Endothelial cell of umbilical vein (primary cell): ENCODE measurements at places on chromosomes 3 and 15. TPM values are rescaled to one million over a fixed set of nuclear protein-coding genes. Genes with fewer than 3 reads are reported as not detected.

GRCh38 chr15:68281008-68281407, 3.5 kb downstream of the FEM1B start:
- peak; percentile 33 for DNase-seq

DNA sequence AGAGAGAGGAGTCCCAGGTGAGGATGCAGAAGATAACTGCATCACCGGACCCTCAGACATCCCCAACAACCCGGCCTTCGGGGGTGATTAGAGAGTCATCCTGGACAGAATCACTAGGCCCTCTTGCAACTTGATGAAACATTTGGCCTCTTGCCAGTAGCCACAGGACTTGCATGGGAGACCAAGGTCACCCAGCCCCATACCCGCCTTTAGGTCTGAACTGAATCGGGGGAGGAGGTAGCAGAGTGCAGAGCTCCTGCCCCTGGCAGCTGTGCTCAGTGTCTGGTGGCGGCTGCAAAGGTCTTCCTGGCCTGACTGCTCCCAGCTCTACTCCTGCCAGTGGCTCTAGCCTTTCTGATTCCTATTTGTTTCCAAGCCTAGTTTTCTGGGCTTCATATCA, 12.4 kb downstream of the PIF1 start:
- DNase-seq = no peak

DNA sequence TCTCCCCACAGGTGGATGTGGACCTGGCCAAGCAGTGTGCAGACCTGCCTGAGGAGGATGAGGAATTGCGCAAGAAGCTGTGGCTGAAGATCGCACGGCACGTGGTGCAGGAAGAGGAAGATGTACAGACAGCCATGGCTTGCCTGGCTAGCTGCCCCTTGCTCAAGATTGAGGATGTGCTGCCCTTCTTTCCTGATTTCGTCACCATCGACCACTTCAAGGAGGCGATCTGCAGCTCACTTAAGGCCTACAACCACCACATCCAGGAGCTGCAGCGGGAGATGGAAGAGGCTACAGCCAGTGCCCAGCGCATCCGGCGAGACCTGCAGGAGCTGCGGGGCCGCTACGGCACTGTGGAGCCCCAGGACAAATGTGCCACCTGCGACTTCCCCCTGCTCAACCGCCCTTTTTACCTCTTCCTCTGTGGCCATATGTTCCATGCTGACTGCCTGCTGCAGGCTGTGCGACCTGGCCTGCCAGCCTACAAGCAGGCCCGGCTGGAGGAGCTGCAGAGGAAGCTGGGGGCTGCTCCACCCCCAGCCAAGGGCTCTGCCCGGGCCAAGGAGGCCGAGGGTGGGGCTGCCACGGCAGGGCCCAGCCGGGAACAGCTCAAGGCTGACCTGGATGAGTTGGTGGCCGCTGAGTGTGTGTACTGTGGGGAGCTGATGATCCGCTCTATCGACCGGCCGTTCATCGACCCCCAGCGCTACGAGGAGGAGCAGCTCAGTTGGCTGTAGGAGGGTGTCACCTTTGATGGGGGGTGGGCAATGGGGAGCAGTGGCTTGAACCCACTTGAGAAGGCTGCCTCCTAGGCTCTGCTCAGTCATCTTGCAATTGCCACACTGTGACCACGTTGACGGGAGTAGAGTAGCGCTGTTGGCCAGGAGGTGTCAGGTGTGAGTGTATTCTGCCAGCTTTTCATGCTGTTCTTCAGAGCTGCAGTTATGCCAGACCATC, 8.6 kb downstream of the VPS18 start:
- DNase-seq = no peak

- DNase-seq = no peak
Observed at GRCh38 chr3:46890132-46890531, 12.6 kb downstream of the PTH1R start.

DNA sequence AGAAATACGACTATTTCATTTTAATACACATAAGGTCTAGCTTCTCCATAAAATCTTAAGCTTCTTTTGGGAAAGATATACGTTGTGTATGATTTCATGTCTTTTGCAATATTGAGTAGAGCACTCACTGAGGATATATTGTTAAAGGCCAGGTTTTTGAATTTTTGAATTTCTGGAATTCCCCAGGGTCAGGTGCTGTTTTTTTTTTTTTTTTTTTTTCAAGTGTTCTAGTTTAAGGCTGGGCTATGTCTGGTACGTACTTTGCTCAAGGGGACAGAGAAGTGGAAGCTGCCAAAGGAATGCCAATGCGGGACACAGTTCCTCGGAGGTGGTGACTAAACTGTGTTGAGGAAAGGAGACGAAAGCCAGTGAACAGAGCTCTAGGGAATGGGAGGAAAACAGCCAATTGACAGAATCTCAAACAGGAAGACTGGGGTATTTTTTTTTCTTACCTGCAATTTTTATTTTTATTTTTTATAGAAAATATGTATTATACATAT, 510.5 kb upstream of the CBLB start:
- DNase-seq = no peak

GRCh38 chr3:30657914-30658313, 51.5 kb downstream of the TGFBR2 start:
- no peak for DNase-seq

- DNase-seq = no peak
Observed at GRCh38 chr3:176692199-176692965, 504.9 kb downstream of the TBL1XR1 start.

- DNase-seq = no peak
Observed at GRCh38 chr3:43055393-43055792, 50.5 kb downstream of the POMGNT2 start.

DNA sequence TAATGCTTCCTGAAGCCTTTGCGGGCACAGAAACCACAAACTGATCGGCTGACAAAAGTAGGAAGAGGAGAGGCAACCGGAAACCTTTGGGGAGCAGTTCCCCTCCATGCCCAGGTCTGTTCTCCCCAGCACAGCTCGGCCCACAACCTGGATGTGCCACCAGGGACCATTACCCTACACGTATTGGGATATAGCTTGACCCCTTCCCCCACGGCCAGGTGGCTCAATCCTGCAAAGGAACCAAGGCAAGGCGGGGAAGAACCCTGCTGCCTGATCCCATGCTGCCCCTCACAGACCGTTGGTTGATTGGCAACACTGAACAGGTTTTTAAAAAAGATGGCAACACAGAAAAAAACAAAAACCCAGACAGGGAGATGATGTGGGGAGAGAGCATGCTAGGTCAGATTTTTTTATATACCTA, 19.7 kb upstream of the TCAIM start:
- no peak for DNase-seq

GRCh38 chr15:99645951-99646350, 80.2 kb downstream of the MEF2A start:
- no peak for DNase-seq

- DNase-seq = no peak
Observed at GRCh38 chr3:49163609-49164008, 2.5 kb downstream of the CCDC71 start.

DNA sequence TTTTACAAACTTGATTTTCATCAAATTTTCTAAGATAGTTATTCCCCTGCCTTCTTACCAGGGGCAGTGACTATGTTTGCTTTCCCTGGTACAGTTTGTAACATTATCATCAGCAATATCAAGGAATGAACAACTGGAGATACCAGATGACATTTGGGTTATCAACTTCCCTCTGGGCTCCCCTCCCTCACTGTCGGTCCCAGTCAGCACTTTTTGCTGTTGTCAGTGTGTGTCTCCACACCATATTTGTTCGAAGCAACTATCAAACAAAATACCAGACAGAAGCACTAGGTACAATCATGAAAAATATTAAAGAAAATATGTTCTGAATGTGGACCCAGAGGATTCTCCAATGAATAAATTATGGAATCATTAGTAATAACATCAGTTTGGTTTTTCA, 75.3 kb downstream of the PLOD2 start:
- DNase-seq = no peak

DNA sequence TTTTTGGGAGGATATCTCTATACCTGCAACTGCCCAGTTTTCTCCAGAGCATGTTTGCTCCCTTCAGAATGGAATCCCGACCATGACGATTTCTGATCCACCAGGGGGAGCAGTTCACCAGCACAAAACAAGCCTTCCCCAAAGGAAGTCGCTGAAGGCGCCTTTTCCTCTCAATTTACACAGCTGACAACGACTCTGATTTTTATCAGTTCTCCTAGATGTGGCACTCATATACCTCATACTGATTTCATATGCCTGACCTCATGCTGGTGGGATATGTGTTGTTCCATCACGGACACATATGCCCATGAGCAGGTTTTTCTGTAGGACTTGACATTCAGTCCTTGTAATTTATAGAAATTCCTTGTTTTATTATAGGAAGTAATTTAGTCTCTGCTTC, 1028.2 kb downstream of the MCTP2 start:
- peak; percentile 92 for DNase-seq

DNA sequence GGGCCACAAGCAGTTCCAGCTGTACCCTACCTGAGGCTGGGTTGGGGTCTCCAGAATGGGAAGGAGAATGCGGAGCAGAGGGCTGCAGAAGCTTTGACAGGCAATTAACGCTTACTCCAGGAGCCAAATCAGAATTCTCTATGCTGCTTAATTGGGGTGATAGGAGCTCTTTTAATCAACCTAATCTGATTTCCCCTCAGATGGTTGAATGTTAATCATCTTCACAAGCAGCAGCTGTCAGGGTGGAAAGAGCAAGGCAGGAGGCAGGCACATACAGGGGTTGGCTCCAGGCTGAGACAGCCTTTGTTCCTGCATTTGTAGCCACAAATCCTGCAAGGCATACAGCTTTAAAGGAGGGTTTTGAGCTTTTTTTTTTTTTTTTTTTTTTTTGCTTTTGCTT, 2.6 kb downstream of the CILP start:
- no peak for DNase-seq

DNA sequence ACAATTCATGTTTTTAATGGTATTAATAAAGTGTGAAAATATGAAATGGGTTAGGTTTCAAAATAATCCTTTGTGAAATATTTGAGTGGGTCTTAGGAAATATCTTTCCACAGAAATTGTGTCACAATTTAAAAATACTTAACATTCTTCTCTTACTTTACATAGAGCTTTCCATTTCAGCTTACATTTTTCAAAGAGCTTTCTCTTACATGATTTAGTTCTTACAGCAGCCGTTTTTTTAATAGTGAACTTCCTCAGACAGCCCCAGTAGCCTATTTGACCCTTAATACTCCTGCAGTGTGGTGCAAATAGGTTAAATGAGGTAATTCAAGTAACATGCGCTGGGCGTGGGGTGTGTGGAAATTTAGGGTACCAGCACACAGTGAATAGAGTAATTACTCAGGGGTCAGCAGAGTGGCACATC, 21.8 kb downstream of the P2RY12 start:
- no peak for DNase-seq

DNA sequence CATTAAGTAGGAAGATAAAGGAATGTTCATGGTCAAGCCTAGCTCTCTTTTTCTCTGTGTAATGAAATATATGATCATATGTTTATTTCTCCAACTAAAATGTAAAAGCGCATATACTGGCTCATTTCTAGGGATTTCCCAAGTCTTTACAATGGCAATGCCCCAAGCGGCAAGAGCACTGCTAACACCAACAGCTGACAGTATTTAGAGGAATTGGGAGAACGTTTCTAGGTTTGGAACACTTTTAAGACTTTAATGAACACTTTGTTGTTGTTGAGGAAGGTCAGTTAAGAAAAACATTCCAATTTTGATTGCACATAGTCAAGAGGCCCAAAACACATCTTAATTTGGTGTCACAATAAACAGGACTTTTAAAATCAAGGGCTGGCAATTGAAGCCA, 132.7 kb downstream of the ATP8B4 start:
- no peak for DNase-seq

GRCh38 chr3:71063773-71064290, 519.7 kb downstream of the FOXP1 start:
- DNase-seq = no peak

GRCh38 chr3:171748064-171748924, 62.0 kb downstream of the PLD1 start:
- no peak for DNase-seq

GRCh38 chr15:74303741-74304309, 63.6 kb downstream of the CYP11A1 start:
- no peak for DNase-seq

DNA sequence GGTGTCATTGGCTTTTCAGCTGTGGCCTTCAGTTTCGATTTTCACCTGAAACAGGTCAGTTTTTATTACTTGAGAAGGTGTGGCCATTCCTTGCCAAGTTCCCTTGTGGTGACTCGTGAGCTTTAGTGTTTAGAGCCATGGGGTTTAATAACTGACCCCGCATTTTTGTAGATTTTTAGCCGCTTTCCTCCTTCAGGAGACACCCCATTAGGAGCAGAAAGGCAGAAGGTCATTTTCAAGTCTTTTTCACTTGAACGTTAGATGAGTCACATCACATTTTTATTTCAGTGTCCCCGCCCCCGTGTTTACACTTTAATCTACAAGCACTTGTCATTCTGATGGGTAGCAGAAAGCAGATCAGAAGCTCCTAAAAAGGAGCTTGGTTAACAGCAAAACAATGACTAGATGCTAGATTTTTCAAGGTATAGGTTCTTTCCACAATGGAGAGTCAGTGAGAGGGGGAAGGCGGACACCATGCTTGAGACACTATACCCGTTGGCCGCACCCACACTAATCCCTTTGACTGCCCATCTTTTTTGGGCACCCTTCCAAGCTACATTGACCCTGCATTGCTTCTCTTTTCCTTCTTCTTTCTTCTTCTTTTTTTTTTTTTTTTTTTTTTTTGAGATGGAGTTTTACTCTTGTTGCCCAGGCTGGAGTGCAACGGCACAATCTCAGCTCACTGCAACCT, 132.7 kb downstream of the GHSR start:
- DNase-seq = peak; percentile 56

DNA sequence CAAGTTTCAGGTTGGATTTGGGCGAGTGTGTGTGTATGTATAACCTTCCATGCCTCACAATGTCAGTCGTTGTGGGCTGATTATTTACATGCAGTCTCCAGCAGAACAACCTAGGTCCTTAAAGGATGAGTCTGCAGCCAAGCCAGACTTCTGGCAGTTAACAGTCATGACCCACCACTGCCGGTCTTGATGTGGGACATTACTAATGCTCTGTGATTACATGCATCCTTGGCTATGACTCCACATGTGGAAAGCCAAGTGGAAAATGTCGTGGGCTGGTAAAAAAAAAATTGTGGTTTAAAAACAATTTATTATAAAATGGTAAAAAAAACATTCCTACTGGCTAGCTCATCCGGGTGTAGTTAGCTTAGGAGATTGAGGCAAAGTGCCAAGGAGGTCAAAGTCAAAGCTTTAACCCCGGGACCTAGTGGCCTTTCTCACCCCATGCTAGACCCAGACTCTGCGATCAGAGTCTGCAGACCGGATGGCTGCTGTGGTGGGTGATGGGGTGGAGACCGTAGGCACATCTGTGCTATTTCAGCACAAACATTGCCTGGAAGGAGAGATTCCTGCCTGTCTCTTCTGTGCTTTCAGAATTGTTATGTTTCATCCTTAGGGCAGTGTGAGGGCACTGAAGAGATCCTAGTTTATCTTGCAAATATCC, 6.8 kb downstream of the RARRES1 start:
- peak; percentile 87 for DNase-seq

The LYZL4 gene
- not detected in 2 replicates for total RNA-seq

The CSTA gene
- not detected in 2 replicates for total RNA-seq

The ATP13A5 gene
- not detected in 2 replicates for total RNA-seq

The NFKBIZ gene
- 27.4 and 28.9 TPM in 2 replicates for total RNA-seq

The DOCK3 gene
- 0.13 and 0.16 TPM in 2 replicates for total RNA-seq

The ABI3BP gene
- 55.9 and 78.1 TPM in 2 replicates for total RNA-seq

The CNTN3 gene
- not detected in 2 replicates for total RNA-seq

The FEZF2 gene
- not detected in 2 replicates for total RNA-seq
